ENCODE measurements at places on chromosomes 2 and 18. TPM values are rescaled to one million over a fixed set of nuclear protein-coding genes. Genes with fewer than 3 reads are reported as not detected.

Gene CRIM1
- total RNA-seq = 420 TPM

Gene ANKRD30B
- under 0.01 TPM for total RNA-seq

Gene STK36
- 6.9 TPM for total RNA-seq

Gene FEV
- total RNA-seq = not detected

Gene HADHA
- 130 TPM for total RNA-seq

Gene SCG2
- under 0.01 TPM for total RNA-seq
